A549 treated with RU486 at 1 μM for 4 hours (cell line): ENCODE measurements at places on chromosomes 5 and 9. TPM values are rescaled to one million over a fixed set of nuclear protein-coding genes. Genes with fewer than 3 reads are reported as not detected.

Gene POU5F2
- not detected in 5 replicates for total RNA-seq

Gene SV2C
- 0.02 TPM in 1 of 5 replicates, not detected in the others for total RNA-seq

Gene FBP2
- total RNA-seq, result 0.07 TPM in 1 of 5 replicates, not detected in the others

Gene CLTA
- total RNA-seq, result 311 to 420 TPM (median 398 TPM) in 5 replicates

Gene MARCHF3
- 0.88 to 1.3 TPM (median 0.95 TPM) in 5 replicates for total RNA-seq
